ENCODE measurements at places on chromosomes 11 and 22.
A peak's percentile ranks its signal among the peaks of the same experiment; 100 is the strongest.

DNA sequence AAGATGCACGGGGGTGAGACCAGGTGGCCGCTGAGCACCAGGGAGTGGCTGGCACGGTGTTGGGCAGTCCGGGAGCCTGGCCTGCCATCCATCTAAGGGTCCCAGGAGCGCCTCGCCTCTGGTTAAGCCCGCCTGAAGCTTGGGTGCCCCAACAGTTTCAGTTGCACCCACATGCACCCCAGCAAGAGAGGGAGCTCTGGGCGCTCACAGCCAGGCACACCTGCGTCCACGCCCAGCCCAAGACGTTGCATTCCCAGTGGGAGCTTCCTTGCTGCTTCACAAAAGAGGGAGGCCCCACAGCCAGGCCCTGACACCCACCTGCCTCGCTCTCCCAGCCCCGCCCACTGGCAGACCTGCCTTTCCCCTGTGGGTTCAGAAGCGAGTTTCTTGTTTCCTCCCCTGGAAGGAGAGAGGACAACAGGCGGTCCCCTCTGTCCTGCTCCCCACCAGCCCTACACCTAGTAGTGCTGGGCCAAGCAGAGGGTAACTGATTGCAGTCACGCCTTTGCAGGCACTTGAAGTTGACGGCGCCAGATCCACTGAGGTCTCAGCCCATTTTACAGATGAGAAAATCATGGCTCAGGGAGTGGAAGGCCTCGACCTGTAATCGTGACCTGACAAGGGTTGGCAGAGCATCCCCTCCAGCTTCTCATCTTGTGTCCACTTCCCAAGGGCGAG, 35.4 kb downstream of the OSBPL5 start:
- DNase-seq: no peak

DNA sequence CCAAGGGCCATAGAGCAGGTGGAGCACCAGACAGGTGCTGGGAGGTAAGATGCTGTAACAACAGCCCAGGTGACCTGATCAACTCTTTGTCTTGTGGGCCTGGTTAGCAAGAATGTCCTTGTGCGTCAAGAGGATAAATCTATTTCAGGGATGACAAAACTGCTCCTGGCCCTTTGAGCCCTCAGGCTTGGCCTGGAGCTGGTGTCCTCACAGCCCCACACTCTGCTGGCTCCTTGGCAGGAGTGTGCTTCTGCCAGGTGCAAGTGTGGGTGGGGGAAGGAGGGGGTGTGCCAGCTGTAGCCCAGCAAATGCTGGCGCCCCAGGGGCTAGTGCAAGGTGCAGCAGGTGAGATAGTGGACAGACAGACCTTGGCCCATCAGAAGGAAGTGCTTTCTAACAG, 19.5 kb downstream of the AMPD3 start:
- no peak for DNase-seq

DNA sequence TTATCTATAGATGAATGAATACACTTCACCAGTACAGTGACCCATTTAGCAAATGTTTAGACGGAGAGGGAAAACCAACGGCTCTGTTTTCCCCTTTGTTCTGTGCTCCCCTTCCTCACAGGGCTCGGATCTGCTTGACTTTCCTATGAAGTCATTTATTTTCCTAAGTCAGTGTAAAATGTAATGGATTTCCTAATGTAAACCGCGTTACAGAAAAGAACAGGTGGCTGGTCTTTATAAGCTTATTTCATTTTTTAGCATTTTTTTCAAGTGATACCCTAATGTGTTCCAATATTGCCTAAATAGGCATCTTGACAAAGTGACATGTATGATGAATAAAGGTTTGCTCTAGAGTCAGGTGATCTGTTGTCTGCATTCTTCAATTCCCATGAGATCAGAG, 207.5 kb downstream of the PGR start:
- no peak for DNase-seq

GRCh38 chr22:30978304-30978962, 9.4 kb downstream of the TUG1 start:
- no peak for DNase-seq

DNA sequence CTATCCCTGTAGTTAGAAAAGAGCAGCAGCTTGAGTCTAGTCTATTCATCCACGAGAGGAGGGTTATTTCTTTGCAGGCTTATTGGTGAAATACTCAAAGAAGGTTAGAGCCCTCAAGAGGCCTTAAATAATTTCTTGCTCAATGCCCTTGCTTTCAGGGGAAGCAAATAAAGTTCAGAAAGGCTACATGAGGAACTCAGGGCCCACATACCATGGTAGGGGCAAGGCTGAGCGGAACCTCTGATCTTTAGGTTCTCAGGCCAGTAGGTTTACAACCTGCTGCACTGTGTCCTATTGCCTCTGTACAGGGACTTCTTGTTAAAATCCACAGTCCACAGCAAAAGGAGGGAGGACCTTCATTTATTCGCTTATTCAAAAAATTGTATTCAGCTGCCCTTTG, 101.7 kb downstream of the ADAMTS15 start:
- no peak for DNase-seq

DNA sequence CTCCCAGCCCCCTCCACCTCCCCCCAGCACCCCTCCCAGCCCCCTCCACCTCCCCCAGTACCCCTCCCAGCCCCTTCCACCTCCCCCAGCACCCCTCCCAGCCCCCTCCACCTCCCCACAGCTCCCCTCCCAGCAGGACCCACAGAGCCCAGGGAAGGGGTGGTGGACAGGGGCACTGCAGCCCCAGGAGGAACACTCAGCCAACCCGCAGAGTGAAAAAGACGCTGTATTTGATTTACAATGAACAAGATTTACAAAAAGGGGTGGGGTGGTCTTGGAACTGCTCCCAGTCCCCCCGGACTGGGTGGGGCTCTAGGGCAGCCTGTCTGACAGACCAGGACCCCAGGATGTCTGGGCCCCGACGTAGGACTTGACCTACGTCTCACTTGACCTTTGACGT, 4.6 kb upstream of the MAPK11 start:
- DNase-seq: no peak

DNA sequence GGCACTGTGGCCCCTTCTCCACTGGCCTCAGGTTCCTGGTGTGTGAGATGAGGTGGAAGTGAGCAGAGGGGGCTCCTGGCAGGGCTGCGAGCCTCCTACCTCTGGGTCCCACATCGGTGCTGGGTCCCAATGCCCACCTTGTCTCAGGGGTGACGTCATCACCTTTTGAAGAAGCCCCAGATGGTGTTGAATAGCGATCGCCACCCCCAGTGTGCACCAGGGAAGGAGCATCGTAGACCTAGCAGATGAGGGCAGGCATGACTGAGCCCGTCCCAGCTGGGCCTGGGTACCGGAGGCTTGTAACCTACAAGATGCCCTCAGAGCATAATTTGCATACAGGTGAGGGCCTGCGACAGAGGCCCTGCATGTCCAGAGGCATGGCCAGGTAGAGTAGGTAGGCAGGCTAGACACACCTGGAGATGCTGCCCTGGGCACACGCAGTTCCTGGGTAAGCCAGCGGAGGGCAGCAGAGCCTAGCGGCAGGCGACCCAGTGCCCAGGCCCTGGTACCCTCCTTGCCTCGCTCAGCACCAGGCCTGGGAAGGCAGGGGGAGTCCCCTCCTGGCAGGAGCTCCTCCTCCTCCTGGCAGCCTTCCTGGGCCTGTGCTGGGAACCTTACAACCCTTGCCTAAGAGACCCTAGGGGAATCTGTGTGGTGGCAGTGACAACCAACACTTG, 52.5 kb downstream of the TPCN2 start:
- DNase-seq: peak; percentile 54

DNA sequence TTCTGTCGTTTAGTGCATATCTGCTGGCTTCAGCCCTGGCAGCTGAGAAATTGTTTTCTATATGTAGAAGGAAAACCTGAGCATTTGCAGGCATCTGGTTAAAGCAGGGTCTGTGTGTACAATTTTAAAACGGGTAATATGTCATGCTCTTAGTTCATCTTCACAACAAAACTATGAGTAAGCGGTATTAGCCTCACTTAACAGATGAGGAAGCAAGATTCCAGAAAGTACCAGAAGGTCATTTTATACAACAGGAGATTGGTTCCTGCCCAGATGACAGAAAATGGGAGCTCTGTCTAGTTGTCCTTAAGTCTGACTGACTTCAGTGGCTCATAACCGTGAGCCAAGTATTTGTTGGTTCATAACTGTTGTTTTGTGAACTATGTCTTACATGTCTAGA, 1.1 kb downstream of the TIMM10B start:
- DNase-seq: no peak

DNA sequence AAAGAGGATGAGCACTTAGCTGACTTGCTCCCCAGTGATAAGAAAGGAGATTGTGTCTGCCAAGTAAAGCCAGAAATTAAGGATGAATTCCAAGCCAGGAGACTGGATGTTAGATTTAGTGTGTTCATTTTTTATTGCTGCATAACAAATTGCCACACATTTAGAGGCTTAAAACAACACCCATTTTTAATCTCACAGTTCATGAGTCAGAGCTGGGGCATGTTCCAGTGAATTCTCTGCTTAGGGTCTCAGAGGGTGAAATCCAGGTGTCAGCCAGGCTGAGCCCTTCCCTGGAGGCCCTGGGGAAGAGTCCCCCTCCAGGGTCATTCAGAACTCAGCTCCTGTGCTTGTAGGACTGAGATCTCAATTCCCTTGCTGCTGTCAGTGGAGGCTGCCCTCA, 352.8 kb downstream of the BUD13 start:
- no peak for DNase-seq

DNA sequence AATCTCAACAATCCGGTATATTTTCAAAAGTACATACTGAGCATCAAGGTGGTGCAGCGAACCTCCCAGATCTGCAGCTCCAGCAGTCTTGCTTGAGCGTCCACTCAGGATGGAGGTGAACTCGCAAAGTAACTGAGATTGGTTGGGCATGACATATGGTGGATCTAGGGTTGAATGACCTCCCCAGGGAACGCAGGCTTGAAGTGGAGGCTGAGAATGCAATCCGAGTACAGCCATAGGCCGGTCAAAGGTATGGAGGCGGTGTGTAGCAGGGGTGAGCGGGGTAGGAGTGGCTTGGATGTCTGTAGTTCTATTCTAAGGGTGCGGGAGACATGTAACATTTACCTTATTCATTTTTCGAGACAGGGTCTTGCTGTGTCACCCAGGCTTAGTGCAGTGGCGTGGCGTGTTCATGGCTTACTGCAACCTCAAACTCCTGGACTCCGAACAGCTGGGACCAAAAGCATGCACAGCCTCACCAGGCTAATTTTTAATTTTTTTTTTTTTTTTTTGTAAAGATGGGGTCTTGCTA, 631 bp upstream of the C22orf39 start:
- DNase-seq: no peak

- no peak for DNase-seq
Measured at GRCh38 chr11:77672264-77672663, 34.7 kb upstream of the CLNS1A start.

DNA sequence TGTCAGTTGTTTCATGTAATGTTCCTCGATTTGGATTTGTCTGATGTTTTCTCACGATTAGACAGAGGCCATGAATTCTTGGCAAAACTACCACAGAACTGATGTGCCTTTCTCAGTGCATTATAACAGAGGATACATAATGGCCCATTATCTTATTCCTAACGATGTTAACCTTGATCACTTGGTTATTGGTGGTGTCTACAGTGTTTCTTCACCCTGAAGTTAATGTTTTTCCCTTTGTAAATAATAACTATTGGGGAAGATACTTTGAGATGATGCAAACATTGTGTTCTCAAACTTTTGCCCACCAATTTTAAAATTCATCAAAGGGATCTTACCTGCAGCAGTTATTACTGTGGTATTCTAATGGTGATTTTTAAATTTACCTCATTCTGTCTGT, 13.1 kb downstream of the RAB6A start:
- DNase-seq: no peak

DNA sequence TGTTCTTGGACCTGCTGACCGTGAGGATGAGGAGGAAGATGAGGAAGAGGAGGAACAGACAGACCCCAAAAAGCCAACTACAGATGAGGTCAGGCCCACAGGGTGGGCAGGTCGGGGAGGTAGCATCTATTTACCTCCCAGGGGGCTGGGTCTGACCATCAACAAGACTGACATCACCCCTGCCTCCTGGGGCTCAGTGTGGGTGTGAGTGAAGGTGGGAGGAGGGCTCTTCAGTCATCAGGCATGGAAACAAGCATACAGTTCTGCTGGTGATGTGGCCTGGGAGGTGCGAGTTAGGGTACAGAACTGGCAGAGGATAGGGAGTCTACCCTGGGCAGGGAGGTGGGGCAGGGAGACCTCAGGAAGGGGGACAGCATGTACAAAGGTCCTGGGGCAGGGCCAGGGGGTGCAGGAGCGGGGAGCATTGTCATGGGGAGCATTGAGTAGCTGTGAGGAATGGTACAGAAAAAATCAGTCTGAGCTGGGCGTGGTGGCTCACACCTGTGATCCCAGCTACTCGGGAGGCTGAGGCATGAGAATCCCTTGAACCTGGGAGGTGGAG, 8.9 kb downstream of the PLCB3 start:
- no peak for DNase-seq

DNA sequence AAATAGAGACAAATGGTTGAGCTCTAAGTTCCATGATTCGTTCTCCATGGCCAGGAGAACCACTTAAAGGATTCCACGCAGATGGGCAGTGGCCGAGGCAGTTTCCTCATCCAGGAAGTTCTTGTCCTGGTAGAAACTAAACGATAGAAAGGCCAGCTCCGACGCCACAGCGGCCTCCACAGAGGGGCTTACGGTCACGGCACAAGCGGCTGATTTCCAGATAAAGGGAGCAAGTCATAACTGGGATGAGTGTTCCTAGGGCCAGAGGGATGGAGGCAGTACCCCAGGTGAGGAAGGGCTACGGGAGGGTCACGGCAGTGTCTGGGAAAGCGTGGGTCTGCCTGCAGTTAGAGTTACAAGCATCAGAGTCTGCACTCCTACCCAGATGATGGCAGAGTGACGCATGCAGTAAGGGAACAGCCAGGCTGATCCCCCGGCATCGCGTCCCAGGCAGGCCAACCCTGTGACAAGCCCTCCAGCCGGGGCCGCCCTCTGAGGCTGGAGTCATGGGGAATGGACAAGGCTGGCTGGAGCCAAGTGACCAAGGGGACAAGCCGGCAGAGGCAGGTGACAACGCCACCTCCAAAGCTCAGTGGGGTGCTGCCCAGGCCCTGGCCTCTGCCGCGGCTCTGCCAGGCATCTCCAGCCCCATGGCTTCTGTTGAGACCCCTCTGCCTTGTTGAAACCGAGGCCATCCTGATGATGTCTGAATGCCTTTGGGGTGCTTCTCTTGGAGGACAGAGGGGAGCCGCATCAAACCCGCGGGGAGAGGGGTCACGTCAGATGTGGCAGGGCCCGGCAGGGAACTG, 475.1 kb downstream of the BRD1 start:
- no peak for DNase-seq

DNA sequence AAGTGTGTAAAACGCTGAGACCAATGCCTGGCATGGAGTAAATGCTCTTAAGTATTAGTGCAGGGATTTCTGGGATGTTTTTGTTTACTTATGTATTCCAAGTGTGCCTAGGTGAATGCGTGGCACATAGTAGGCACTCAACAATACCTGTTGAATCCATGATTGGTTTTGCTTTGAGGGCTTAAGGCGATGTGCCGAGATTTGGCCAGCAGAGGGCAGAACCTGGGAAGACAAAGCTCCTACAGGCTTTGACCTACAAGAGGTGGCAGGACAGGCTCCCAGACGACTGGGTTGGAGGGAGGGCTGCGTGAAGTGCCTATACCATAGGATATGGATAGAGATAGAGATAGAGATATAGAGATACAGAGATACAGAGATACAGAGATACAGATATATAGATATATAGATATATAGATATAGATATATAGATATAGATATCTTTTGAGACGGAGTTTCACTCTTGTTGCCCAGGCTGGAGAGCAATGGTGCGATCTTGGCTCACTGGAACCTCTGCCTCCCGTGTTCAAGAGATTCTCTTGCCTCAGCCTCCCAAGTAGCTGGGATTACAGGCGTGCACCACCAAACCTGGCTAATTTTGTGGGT, 13.9 kb downstream of the KCNE3 start:
- DNase-seq: peak; percentile 20
